Stimulated activated memory B cell treated with anti-CD40 and anti-IgM and Interleukin-4, amounts not matched to agents 10 μg/mL and 1 μg/mL and 100 μg/mL, for 72 hours (primary cell): ENCODE measurements at places on chromosomes 3 and 15.
A peak's percentile ranks its signal among the peaks of the same experiment; 100 is the strongest.

DNA sequence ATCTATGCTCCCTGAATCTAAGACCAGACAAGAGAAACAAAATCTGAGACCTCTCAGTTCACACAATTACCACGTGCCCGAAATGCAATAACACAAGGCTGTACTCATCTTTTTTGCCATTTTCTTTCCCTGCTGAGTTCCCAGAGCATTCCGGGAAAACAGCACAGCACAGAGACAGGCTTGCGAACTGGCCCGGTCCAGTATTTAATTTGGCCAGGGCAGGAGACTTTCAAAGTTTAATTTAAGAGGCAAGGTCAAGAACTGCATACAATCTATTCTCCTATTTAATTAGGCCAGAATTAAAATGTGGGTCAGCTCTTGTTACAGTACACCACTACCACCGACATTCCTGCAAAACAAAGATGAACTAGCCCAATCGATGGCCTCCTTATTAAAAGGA lies 87.5 kb upstream of the SNRPA1 start:
- ATAC-seq = no peak

GRCh38 chr3:188156056-188156455 lies 2.1 kb downstream of the LPP start:
- no peak for ATAC-seq

DNA sequence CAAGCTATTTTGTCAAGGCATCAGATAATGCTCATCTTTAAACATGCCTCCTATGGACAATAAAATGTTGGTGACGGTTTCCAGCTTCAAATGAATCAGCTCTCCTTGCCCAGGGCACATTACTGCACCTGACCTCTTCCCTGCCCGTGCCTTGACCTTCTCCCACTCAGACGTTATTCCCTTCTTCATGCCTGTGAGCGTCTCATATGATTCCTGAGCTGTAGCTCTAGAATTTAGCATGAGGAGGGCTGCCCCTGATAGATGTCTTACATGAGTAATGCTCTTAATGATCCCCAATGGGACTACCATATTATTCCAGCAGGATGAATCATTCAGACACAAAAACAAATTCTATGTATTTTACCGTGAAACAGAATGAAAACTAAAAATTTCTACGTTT lies 762.7 kb downstream of the ROBO1 start:
- ATAC-seq = no peak

DNA sequence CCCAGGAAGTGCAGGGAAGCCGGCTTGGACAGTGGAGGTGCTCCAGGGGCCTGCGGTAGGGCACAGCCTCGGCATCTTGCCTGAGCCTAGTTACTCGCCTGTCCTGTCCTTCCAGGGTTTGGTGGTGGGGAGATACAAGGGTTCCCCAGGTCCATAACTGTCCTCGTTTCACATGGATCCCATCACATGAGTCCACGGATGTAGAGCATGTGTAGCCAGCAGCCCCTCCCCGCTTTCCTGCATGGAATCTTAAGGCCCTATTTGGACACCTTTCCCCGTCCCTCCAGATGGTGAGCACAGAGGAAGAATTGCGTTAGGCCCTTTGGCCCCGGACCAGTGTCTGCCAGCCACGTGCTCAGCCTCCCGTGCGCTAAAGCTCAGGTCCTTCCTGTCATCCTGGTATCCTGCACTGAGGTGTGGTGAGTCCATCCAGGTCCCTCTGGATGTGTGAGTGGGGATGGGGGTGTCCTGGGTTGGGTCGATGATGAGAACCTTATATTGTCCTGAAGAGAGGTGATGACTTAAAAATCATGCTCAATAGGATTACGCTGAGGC lies 230.4 kb downstream of the SNRPN start:
- no peak for ATAC-seq

GRCh38 chr3:105387122-105387751 lies 20.5 kb downstream of the ALCAM start:
- ATAC-seq = no peak

DNA sequence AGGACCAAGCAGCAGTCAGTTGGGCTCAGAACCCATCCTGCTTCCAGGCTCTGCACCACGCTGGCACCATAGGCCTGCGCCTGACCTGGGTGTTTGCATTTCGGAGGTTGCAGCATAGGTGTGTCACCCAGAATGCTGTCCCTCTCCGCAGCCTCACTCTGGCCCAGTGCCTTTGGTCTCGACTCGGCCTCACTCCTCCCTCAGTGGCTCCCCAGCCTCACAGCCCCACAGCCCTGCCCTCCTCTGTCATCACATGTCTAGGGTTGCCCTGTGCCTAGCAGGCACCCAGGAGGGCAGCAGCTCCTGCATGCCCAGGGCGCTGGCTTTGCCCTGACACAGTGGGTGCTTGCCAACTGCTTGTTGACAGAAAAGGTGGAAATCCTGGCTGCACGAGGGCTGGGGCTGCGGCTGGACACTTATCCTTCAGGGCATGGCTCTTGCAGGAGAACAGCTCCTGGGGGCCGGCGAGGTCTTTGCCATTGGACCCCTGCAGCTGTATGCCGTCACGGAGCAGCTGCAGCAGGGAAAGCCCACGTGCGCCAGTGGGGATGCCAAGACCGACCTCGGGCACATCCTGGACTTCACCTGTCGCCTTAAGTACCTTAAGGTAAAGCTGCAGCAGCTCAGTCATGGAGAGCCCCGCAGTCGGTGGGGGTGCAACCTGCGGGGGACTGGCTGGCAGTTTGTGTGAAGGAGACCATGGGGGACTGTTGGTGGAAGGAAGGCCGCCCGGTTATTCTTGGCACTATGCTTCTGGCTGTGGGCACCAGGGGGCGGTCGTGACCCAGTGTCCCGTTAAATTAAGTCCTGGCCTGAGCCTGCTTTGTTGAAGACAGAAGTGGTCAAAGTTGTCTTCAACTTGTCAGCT lies 16.2 kb downstream of the NISCH start:
- no peak for ATAC-seq

DNA sequence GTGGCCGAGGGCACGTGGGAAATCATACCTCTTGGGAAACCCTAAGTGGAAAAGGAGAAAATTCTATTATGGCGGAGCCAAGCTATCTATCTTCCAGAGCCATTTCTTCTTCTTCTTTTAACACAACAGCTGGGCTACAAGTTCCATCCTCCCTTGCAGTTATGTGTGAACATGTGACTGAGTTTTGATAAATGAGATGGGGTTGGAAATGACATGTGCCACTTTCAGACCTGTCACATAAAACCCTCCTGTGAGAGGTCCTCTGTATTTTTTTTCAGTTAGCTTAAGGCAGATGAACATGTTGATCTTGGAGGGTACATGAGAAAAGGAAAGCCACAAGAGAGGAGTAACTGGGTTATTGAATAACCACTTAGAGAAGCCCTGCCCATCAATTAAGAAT lies 47.9 kb downstream of the AGBL1 start:
- no peak for ATAC-seq

DNA sequence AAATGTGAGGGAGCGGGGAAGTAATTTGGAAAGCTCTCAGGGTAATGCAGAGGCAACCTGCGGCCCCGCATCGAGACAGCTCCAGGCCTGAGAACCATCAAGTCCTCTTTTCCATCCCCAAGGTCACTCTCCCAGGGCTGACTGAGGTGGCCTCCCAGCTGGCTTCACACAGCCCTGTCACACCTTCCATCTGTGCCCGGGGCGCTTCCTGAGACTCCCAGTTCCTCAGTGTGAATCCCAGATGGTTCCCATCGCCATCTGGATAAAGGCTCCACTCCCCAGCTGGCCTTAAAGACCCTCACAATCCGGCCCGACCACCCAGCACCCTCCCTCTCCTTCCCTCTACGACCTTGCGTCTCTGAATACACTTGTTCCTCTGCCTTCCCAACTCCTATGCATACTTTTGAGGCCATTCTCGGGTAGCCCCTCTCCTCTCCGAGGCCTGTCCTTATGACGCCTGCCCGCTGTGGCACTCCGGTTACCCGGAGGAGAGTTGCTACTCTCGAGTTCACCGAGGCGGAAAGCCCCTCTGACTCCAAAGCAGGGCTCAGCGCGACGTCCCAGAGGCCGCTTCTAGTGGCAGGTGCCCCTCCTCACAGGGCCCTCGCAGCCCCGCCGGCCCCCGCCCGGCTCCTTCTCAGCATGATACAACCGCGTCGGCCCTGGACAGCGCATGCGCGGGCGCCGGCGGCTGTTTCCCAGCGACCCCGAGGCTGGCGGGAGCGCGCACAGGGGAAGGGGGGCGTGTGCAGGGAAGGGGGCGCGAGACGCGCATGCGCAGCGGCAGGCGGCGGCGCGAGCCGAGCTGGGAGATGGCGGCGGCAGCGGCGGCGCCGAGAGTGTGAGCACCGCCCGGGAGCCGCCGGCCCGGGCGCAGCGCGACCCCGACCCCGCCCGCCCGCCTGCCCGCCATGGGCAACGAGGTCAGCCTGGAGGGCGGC lies at the start of gene BSN:
Gene BSN (plus strand): TSS at position 786 of the 941 bp plus-strand sequence. CDS start 126 bp downstream, at position 912.
- peak; percentile 90 for ATAC-seq

- ATAC-seq = no peak
These were observed 2.2 kb upstream of the UBA3 start for GRCh38 chr3:69082361-69082760.

- ATAC-seq = no peak
These were observed 7.2 kb downstream of the MESP2 start for GRCh38 chr15:89783111-89783860.

DNA sequence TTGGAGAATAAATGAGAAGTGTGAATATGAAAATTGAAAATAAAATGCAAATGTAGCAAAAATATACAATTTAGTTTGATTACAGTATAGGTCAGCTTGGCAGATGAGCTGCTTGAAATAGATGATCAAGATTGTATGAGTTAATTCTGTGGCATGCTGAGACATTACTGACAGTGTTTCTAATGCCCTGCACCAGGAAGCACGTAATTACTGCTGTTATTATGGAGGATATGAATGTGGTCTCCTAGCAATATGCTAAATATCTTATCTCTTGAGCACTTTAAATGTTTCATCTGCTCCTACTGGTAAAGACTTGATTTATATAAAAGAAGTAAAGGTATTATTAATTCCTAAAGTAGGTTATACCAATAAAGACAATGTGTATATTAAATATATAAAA lies 1015.5 kb downstream of the PLOD2 start:
- no peak for ATAC-seq

DNA sequence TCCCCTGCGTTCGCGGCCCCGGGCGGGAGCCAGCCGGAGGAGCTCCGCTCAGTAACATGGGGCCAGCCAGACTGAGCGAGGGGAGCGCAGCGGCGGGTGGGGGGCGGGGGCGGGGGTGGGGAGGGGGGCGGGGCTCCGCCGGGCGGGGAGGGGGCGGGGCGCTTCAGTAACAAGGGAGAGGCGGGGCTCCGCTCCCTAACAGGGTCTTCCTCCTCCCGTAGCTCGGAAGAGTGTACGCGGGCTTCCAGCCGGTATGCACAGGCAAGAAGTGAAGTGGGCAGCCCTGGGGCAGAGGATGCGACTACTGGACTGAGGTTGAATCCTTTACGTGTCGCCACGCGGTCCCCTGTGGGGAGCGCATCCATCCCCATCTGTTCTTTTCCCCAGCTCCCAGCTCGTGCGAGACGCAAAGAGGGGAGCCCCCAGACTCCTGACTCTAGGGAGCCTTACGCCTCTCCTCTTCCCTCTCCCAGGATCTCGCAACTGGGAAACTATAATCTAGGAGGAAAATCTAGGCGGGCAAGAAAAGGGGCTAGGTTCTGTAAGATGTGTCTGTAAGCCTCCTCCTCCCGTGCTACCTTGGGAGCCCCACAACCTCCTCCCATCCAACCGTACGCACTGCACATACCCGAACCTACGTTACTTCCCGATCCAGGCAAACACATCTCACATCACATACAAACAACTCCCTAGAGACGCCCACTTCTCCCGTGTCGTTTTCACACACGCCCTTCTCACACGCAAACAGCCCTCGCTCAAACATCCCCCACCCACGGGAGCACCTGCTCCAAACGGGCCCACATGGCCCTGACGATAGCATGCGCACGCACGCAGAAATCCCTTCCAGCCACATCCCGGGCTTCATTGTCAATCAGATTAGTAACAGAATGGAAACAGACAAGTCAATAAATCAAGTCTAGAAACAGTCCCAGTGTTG lies at the start of gene SHF:
Gene SHF (minus strand): TSS at position 73 of the 937 bp plus-strand sequence. CDS start 15 bp downstream, at position 58.
- peak; percentile 83 for ATAC-seq

DNA sequence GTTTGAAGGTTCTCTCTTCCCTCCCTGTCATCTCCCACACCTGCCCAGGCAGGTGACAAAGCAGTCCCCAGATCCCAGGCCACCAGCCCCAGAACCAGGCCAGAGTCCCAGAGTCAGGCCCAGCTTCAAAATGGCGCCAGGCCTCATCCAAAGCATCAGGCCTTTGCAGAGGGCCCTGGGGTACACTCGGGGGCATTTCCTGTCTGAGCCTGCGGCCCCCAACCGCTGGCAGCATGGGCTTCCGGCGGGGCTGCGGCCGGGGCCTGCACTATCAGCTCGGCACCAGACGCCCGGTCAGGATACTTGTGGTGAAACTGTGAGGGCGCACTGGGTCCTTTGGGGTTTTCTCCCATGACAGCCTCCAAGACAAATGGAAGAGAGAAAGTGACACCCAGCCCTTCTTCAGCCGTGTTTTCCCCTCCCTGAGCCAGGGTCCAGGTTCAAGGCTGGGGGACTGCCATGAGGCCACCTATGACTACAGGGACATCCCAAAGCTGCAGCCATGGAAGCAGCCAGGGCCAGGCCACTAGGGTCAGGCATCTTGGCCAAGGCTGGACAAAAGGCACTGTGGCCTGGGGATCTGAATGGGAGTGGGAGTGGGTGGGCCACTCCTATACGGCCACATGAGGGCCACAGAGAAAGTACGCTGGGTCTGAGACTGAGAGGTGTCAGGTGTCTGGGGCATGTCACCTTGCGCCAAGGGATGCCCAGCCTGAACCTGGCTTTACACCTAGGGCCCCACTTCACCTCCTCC lies 33.9 kb downstream of the RPN1 start:
- no peak for ATAC-seq

GRCh38 chr15:48458876-48459275 lies 127.6 kb downstream of the DUT start:
- no peak for ATAC-seq

DNA sequence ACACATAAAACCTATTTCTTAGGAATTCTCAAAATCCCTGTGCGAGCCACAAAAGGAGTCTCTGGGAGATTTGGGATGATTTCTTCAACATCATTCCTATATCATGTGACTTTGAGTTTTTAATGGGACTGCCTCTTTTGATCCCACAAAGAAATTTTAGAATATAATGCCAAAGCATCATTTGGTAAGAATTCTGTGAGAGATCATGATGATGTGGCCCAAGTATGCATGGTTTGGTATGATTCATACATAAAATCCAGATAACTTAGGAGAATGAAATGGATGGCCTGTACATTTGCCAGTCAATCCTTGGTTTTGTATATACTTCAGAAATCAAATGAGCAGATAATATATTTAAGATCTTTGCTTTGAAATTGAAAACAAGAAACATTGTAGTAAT lies 61.3 kb downstream of the UBE2E2 start:
- ATAC-seq = no peak
